ENCODE measurements at places on chromosomes 5 and 9.
A peak's percentile ranks its signal among the peaks of the same experiment; 100 is the strongest.

DNA sequence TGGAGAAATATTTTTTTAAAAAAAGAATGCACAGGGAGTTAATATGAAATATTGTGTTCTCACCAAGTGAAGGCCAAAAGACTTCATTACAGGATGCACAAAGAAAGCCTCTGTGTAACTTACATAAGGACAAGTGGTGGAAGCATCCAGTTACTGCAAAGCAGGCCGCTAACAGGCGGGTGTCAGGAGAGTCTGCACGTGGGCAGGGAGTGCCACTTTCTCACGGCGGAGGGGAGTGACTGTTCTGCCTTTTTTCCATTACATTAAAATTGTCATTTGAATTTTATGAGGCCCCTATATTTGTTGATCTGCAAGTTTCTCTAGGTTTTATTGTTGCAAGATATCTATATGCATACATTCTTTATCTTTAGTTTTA, 28.1 kb upstream of the SPATA31E1 start:
- DNase-seq: no peak

DNA sequence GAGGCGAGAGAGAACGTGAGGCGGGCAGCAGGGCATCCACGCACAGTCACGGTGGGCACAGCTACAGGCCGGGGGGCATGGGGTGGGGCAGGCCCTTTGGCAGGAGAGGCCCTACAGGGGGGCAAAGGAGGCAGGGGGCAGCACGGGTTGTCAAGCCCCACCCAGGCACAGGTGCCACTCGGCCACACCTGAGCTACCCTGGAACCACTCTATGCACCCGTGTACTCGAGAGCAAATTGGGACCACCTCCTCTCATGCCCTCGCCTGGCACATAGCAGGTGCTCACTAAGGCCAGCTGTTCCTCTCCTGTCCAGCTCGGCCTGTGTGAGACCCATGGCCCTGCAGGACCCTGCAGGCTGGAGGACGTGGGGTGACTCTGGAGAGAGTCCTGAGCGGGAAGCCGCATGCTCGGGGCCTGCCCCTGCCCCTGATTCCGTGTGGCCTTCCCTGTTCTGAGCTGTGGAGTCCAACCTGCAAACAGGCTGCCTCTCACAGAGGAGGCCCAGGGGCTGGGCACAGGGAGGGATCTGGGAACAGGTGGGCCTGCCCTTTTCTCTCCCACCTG, 31.4 kb upstream of the SARDH start:
- peak; percentile 8 for DNase-seq

DNA sequence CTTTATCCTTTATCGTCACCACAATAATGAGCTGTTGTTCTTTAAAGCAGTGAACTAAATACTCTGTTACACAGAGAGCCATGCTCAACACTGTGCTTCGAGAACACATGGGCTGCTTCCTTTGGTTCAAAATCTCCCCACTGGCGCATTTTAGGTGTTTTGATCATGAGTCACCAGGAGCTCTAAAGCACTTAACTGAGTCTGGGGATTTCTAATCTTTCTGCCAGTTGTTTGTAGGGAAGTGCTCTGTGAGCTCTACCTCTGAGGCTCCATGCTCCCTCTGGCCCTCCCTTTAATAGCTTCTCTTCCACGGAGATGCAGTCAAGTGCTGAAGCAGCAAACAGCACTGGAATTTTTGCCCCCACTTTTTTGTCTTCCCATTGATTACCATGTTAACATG, 17.0 kb downstream of the ERAP2 start:
- DNase-seq: no peak

- no peak for DNase-seq
Measured at GRCh38 chr9:6845880-6846279, 88.1 kb downstream of the KDM4C start.

GRCh38 chr9:132006677-132007370, 72.8 kb downstream of the MED27 start:
- DNase-seq: no peak

DNA sequence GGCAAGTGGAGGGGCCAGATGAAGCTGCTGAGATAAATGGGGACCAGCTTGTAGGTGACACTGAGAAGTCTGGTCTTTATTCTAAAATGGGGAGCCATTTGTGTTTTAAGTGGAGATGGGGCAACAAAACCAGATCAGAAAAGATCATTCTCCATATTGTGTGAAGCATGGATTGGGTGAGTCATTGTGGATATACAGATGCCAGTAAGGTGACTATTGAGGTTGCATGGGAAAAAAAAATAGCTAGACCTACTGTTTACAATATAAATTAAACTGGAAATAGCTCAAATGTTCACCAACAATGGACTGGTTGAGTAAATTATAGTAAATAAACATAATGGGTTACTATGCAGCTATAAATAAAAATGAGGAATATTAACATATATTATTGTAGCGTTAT, 5.4 kb upstream of the MAP1B start:
- no peak for DNase-seq

DNA sequence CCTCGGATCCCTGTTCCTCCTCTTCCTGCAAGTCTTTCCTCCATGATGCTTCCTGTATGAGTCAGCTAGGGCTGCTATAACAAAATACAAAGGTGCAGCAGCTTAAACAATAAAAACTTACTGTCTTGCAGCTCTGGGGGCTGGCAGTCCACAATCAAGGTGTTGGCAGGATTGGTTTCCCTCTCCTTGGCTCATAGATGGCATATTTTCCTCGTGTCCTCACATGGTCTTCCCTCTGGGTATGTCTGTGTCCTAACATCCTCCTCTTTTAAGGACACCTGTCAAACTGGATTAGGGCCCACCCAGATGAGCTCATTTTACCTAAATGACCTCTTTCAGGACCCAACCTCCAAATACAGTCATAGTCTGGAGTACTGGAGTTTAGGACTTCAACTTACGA, 117.5 kb downstream of the MED10 start:
- DNase-seq: no peak

- no peak for DNase-seq
Measured at GRCh38 chr5:8842971-8843551, 702.8 kb downstream of the SEMA5A start.

DNA sequence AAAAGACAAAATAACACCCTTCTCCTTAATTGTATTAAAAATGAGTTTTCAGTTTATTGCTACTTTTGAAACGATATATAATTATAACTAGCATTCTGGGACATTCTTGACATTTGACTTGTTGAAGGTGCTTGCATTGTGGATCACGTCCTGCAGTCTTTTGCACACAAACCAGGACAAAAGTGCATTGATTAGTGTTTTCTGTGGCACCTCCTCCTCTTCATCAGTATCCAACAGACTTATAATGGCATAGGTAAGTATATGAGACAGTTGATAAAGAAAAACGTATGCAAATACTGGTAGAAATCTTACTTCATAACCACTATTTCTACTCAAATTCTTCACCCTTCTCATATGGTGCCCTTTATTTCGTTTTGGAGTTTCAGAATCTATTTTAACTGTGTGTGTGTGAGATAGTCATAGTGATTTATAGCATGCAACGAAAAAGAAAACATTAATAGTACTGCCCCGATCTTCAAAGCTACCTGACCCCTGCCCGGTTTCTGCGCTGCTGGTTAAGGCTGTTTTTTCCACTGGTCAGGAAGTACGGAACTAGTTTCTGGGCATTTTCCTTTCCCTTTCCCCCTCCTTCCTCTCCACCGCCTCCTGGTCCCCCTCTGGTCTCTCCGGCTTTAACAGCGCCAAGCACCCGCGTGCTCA, 639 bp upstream of the RASA1 start:
- DNase-seq: no peak

- DNase-seq: no peak
Measured at GRCh38 chr5:143649937-143650621, 161.9 kb upstream of the HMHB1 start.

DNA sequence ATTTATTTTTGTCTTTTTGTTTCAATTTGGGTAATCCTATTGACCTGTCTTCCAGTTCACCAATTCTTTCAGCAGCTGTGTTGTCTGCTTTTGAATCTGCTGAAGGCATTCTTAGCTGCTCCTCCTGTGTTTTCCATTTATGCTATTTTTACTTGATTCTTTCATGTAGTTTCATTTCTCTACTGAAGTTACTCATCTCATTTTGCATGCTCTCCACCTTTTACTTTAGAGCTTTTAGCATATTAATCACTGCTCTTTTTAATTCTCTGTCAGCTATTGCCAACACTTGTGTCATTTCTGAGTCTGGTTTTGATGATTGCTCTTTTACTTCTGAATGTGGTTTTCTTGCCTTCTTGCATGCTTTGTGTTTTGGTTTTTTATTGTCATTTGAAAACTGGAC, 496.0 kb upstream of the CLINT1 start:
- DNase-seq: no peak

DNA sequence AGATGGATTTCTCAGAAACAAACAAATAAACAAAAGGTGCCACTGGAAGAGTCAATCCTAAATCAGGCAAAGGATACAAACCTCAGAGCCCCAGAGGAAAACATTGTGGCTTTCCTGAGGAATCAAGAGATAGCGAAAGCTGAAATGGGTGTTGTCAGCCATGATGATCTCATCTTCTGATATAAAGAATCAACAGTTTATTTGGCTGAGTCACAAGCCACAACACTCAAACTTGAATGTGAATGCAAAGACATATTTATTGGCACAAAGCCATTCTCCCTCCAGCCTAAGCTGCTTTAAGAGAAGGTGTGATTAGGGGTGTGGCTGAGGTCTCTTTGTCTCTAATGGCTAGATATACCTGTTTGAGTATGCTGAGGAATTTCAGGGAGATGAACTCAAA, 73.3 kb upstream of the NREP start:
- DNase-seq: no peak

GRCh38 chr5:169248996-169249395, 51.9 kb downstream of the SLIT3 start:
- DNase-seq: no peak

DNA sequence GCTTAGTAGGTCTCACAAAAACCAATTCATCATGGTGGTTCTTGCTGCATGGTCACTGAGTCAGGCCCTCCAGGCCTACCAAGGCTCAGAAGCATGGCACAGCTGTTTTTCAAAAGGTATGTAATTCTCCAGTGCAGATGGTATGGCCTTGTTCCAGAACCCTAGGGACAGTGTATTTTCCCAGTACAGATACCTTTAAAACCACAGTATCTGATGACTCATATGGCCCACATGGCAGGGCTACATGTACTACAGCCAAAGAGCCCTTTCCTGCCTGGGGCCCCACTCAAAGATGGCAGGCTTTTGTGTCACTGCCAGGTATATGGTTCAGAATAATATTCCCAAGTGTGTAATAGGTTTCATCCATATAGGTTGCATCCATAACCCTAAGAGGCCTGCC, 16.5 kb downstream of the CSF2 start:
- peak; percentile 26 for DNase-seq

DNA sequence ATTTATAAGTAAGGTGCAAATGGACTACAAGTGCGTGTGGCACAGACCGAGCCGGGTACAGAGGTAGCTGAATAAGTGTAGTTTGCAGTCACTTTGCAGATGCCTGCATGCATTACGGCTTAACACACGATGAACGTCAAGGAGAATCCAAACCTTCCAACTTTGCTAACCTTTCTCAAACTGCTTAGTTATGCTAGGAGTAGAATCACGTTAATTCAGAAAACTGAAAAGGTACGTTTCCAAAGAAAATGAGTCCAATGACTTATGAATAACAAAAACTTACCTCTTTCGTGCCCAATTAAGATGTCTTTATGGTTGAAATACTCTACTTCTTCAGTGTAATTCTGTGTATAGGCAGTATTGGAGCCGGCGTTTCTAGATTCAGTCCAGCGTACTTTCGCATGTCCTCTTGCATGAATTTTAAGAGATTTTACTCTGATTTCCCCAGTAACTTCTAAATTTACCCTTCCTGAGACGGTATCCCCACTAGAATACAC, 539 bp downstream of the ARRDC3 start:
- DNase-seq: no peak

DNA sequence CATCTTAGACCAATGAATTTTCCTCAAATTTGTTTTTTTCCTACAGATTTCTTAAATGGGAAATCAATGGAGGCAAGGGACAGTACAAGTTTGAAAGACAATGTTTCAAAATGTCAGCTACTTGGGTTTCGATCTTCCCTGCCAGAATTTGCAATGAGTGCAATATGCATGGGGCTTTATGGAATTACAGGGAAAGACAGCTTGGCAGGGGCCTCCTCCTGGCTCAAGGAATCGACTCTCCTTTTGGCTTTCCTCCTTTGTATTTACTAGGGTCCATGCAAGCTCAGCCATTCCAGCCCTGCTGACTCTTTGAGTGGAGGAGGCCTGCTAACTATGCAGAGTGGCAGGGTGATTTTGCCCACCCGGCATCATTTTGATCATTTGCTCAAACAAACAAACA, 63.2 kb downstream of the MED27 start:
- no peak for DNase-seq

GRCh38 chr5:5494489-5495402, 72.3 kb downstream of the ICE1 start:
- DNase-seq: peak; percentile 81

- DNase-seq: no peak
Measured at GRCh38 chr9:22031655-22032411, 22.7 kb upstream of the CDKN2B start.

DNA sequence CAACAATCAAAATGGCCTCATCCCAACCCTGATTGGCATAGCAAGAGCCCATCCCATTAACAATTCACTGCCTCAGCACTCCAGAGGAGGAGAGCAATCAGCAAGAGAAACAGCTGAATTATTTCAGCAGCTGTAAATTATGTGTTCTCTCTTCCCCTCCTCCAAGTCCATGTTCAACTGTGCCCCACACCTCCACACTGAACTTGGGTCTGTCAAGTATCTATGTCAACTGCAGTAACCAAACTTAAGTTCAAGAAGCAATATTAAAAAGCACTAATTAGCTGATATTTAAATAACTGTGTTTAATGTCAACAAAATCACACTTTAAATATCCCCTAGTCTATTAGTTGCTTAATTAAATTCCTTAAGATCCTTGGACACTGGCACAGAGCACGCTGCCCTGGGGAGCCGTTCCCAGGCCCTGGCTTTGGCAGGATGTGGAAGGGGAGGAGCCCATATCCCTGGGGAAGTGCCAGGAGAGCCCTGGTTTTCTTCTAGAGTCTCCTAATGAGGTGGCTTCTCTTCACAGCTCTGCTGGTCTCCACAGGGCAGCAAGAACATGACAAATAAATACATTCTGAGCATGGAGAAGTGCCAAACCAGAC, 50.6 kb downstream of the SIL1 start:
- no peak for DNase-seq

DNA sequence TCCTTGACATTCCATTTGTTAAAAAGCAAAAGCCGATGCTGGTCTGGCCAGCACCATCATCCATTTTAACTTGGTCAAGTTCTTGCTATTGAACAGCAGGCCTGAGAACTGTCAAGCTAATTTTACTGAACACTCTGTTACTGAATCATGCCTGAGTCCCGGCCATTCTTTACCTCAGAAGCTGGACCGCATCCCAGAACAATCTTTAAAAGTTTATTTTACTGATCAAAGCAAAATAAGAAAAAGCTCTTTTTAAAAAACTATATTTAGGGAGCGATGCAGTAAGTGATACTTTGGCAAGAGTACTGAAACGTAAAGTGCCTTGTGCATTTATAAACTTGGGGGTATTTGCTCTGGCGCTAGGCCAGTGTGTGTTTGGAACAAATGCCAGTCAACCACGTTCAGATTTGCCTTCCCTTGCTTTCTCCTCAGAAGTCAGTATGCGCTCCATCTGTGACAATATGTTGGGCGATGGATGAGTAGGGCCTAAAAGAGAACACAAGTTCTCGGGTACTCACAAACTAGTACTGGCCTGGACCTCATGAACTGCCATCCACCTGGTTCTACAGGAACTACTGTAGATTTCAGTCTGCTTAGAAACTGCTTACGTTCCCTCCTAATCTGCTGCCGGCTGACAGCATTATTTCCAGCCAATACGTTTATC, 161.9 kb downstream of the MAPKAP1 start:
- DNase-seq: no peak

Data from activated CD4-positive, CD25-positive, alpha-beta regulatory T cell treated with anti-CD3 and anti-CD28 coated beads, Interleukin-2, amount 50 U/mL, for 72 hours (primary cell).